ENCODE measurements at places on chromosomes 12 and 14.
A peak's percentile ranks its signal among the peaks of the same experiment; 100 is the strongest.

- DNase-seq = no peak
Measured at GRCh38 chr14:56144176-56144575, 26.0 kb downstream of the PELI2 start.

DNA sequence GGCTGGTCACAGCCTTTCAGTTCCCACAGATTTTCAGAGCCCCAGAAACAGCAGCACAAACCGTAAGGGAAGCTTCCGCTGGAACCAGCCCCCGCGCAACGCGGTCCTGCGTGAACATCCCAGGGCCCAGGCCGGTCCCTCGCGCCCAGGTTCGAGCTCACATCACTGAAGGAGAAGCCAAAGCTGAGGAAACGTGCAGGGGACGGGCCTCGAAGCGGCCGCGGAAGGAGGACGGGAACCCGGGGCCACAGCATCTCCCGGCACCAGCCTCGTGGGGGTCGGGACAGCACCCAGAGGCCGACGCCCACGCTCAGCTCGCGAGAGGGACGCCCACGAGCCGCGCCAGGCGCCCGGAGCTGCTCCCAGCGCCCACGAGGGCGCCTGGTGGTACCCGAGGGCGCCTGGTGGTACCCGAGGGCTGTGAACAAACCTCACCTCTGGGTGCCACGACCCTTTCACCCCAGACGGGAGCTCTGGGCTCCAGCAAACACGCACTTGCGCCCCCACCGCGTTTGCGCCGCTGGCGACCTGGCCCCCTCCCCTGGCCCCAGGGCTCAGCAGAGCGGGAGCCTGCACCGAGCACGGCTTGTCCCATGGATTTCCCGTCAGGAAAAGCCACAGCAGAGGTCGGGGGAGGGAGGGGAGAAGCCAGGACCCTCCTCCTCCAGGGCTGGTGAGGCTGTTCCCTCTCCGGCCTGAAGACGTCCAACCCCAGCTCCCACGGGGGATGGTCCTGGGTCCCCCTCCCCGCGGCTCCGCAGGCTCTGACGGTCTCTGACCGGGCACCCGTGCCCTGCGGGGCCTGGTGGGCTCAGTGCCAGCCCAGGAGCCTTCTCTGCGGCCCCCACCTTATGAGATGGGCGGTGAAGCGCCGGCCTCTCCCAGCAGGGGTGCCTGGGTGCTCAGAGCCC, 6.9 kb downstream of the LRCOL1 start:
- peak; percentile 45 for DNase-seq

DNA sequence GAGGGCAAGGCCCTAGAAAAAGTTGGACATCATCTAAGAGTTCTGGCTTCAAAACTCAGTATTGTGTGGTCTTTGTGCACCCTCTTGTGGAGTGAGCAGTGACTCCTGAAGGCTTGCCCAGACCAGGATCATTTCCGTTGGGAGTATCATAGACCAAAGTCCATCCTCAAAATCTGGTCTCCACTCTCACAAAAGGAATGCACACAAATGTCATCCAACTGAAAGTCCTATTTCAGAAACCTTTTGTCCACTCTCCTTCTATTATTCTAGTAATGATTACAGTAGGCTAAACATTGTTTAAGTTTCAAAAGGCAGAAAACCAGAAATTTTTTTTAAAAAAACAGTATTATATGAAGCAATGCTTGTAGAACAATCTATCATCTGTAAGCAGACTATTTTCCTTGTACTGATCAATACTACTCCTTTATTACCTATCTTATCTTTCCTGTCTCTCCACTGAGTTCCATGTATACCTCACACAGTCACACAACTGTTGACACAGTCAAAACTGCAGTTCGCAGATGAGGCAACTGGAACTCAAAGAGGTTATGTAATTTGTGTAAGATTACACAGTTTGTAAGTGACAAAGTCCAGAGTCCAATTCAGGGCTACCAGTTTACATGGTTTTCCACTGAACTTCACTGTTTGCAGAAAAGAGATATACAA, 41.4 kb downstream of the COX16 start:
- DNase-seq = peak; percentile 45

- peak; percentile 82 for DNase-seq
Measured at GRCh38 chr14:24429395-24430142, at the start of the genes CBLN3 and KHNYN. CBLN3 (minus strand) TSS chr14:24429668; CDS start chr14:24429054, 614 bp downstream. KHNYN (plus strand) TSS chr14:24429954; CDS start chr14:24430731, 777 bp downstream.

GRCh38 chr12:14187002-14187401, 178.5 kb upstream of the ATF7IP start:
- no peak for DNase-seq

DNA sequence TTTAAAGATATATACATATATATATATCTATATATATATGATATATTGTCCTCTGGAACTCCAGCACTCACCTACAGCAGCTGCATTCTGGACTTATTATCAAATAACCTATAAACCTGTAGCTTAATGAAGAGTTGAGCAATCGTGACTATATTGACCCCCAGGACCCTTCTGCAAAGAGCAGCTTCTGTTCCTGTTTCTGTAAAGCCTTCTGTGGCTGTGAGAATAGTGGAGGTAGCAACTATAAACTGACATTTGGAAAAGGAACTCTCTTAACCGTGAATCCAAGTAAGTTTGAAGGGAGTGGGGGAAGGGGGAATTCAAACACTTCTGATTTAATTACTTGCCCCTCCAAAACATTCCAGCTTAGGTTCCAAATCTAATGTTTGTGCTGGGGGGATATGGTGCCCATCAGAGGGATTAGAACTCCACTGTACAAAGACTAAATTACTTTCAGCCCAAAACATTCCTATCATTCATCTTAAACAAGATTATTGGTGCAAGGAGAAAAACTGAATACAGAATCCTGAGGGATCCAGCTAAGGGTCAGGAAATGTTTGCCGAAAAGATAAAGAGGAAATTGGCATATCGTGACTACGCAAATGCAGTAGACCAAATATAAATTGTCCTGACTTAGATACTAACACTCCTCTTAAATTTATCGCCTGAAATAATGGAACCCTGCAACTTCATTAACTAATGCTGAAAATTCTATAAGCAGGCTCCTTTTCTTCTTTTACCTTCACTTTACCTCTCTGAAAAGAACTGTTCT, 106.1 kb downstream of the DAD1 start:
- no peak for DNase-seq

GRCh38 chr14:34676516-34677211, 37.7 kb downstream of the CFL2 start:
- no peak for DNase-seq

GRCh38 chr12:12024911-12025682, 45.6 kb upstream of the BCL2L14 start:
- DNase-seq = no peak

- DNase-seq = no peak
Measured at GRCh38 chr14:61587081-61587713, 108.1 kb upstream of the HIF1A start.

DNA sequence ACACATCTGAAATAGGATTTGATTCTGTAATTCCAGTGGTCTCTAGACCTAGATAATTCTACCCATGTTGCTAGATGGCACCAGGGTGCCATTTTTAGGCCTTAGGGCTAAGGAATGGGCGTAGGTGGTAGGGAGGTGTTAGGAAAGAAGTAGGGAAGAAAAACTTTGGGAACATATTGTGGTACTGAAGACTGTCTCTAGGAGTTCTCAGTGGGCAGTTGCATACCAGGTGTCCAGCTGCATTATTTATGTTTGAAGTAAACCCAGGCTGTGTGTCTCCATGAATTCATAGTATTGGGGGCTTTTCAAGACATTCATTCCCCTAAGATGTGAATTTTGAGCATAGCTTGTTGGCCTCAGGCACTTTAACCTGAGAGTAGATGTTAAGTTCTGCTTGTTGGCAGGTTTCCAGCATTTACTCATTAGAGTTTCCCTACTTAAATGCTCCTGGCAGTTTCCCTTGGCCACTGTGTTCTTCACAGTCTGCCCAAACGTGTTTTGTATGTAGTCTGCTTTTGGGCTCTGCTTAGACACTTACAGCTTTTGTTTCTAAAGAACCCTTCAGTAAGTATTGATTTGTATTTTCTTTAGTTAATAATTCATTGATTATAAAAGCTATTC, 31.5 kb upstream of the CCT2 start:
- DNase-seq = no peak

DNA sequence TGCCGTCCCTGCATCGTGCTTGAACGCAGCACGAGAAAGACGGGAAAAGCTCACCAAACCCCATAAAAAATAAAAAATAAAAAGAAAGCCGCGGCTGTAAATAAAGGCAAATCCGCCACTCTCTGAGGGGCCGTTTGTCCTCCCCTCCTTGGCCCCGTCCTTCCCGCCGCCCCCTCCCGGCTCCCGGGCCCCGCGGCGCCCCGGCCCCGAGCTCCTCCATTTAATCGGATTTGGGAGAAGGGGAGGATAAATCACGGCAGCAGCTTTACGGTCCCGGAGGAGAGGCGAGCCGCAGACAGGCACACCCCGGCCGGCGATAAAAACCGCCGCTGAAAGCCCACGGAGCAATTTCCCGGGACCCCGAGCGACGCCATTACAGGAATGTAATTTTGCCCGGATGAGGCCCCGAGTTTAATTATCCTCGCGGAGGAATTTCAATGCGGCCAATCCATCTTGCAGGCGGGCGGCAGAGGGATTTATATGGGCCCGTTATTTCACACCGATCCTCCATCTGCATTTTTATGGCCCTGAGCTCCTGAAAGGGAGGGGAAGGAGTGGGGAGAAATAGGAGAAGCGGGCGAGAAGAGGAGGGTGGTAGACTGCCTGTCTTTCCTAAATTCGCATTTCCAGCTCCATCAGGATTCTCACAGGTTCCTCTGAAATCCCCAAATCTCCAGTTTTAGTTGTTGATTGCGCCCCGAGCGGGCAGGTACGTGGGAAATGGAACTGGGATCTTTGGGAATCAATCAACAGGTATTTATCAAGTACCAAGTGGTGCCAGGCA, 1.3 kb upstream of the ATP5MC2 start:
- DNase-seq = peak; percentile 70

DNA sequence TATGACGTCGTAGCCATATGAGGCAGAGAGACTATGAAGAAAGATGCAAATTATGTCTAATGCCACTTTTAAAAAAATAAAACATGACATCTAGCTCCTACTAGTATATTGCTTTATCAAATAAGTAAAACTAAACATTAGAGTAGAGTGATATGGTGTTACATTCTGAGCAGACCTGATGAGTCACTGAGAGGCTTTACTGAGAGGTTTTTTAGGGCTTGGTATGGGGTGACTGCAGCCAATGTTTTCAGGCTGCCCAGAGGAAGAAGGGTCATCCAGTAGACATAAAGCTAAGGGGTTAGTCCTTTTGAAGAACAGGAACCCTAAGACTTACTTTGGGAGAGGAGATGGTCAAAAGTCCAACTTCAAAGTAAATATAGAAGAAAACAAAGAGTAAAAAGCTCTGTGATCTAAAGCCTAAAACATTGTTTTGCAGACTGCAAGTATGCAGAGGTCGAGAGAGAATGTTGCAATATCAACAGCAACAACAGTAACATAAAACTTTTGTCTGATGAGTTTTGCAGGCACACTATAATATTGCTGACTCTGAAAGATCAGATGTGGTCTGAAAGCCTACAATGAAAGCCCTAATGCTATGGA, 774.7 kb downstream of the TMTC2 start:
- no peak for DNase-seq

DNA sequence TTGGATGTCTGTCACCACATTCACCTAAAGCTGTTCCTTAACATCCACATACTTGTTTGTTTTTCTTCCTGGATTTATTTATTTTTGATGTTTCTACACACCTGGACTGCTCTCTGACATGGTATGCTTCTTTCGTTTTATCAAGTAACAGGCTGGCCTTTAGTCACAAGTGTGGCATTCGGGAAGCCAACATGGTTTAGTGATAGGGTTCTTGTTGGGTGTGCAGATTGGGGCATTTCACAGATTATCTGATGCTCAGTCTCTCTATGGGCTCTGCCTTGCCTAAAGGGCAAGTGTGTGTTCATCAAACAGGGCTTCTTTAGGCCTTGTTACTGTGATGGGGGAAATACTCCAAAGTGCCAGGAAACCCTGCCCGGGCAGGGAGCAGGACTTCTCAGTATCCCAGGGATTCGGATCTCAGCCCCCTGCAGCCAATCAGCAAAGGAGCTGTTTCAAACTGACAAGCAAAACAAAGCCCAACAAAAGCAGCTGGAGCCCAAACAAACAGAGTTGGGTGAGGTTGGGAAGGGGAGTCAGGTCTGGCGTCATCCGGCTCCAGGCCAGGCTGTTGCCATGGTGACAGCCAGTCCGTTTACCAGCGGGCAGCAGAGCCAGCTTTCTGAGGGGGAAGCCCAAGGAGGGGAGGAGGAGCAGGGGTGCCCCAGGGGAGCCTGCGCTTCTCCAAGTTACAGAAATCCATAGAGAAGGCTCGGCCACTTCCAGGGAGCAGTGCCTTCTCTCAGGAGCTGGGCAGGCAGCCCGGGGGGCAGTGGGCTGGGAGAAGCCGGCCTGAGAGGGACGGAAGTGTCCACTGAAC, 31.9 kb downstream of the FOS start:
- peak; percentile 66 for DNase-seq

DNA sequence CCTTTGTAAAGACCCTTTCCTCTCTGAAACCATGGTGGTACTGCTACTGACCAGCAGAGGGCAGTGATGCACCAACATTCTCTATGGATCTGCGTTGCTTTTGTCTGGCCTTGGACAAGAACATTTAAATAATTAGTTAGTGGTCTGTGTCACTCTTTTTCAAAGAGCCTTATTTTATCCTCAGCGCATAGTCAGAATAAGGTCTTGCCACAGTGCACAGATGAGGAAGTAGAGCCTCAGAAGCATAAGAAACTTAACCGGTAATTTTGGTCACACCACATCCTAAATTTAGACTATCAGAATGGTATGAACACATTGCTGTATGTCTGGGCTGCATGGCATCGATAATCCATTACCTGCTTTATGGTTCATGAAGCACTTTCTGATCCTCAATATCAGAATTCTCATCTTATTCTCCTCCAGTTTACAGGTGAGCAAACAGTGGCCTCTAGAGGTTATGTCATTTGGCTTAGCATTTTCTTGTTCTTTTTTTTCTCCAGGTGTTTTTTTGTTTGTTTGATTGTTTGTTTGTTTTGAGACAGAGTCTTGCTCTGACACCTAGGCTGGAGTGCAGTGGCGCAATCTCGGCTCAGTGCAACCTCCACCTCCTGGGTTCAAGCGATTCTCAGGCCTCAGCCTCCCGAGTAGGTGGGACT, 23.7 kb upstream of the IFT81 start:
- peak; percentile 74 for DNase-seq

DNA sequence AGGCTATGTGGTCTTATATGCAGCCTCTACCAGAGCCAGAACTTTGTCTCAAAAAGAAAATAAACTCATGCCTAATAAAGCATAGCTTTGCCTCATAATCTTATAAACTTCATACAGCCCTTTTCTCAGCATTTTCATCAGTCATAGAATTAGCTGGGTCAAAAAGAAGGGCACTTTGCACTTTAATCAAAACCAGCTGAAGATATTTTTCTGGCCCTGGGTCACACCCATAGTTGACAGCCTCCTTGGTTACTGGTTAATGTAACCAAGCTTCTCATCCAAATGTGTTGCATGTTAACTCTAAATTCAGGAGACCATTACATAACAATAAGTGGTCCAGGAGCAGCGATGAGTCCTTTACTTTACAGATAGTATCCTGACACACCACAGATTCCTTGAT, 558.2 kb downstream of the FLRT2 start:
- no peak for DNase-seq

GRCh38 chr12:132227782-132228475, 83.7 kb downstream of the NOC4L start:
- DNase-seq = no peak

DNA sequence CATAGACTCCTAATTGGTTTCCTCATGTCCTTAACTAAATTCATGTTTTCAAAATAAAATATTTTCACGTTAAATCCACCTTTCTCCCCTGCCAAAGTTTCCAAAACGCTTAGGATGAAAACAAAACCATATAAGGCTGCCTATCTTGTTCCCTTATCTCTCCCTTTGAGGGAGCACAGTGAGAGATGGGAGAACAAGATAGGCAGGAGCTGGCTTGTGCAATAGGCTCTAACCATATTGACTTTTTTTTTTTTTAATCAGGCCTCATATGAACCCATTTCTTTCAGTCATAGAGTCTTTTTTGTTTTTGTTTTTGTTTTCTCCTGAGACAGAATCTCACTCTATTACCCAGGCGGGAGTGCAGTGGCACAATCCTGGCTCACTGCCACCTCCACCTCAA, 184.9 kb downstream of the NRXN3 start:
- DNase-seq = no peak

Measured in nephron progenitor cell (in vitro differentiated cells).